Fibroblast of skin of back (primary cell): ENCODE measurements at places on chromosomes 5 and 9.
A peak's percentile ranks its signal among the peaks of the same experiment; 100 is the strongest.

GRCh38 chr9:125989090-125989501, 241.9 kb downstream of the PBX3 start:
- no peak for DNase-seq

GRCh38 chr9:93357649-93358048, 93.8 kb upstream of the FAM120A start:
- DNase-seq, result no peak

- no peak for DNase-seq
Measured at GRCh38 chr9:112286926-112287325, 46.5 kb downstream of the PTBP3 start.

- DNase-seq, result no peak
Measured at GRCh38 chr9:131500377-131500776, 2.3 kb upstream of the POMT1 start.

GRCh38 chr9:109588415-109588814, 90.3 kb upstream of the PTPN3 start:
- no peak for DNase-seq

- DNase-seq, result peak; percentile 68
Measured at GRCh38 chr9:68500457-68501381, 40.0 kb downstream of the TMEM252 start.

DNA sequence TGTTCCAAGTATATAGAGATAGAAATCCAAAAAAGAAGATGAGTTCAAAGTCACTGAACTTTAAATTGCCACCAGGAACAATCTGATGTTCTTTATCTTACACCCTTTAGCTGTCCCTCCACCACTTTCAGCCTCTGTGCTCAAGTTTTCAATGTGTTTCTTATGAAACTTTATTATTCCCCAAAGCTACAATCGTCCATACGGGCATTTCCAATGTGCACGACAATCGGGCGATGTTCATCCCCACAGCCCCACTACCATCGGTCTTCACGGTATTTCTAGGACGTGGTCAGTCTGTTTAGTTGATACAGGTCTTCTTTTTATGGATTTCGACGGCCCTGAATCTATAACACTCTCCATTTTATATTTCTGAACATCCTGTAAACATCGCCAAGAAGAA, 238.7 kb upstream of the DAP start:
- no peak for DNase-seq

GRCh38 chr5:126641387-126641786, 40.6 kb downstream of the PHAX start:
- no peak for DNase-seq

- DNase-seq, result peak; percentile 80
Measured at GRCh38 chr5:176611435-176611834, 1.5 kb upstream of the GPRIN1 start.

- DNase-seq, result no peak
Measured at GRCh38 chr5:39495227-39495626, 70.4 kb upstream of the DAB2 start.

- DNase-seq, result no peak
Measured at GRCh38 chr9:33147416-33148169, 19.5 kb downstream of the B4GALT1 start.

- peak; percentile 51 for DNase-seq
Measured at GRCh38 chr9:97615439-97616072, 17.6 kb downstream of the TSTD2 start.

DNA sequence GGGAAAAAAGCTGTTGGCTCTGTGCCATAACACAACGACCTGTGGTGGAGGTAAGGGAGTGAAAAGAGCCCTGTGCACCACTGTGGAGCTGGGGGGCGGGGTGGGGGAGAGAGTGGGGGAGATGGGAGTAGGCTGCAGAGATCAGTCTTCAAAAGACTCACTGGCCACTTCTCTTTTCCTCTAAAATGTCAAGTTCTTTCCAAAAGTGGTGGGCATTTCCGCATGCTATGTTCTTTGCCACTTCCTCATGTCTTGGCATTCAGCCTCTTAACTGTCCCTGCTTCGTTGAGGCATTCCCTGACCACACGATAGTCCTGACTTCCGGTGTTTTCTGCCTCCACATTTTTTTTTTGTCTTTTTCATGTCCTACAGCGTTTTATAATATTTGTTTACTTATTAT, 2.4 kb upstream of the PPP2R2B start:
- no peak for DNase-seq

GRCh38 chr5:158700231-158701006, 399.3 kb downstream of the EBF1 start:
- peak; percentile 75 for DNase-seq

DNA sequence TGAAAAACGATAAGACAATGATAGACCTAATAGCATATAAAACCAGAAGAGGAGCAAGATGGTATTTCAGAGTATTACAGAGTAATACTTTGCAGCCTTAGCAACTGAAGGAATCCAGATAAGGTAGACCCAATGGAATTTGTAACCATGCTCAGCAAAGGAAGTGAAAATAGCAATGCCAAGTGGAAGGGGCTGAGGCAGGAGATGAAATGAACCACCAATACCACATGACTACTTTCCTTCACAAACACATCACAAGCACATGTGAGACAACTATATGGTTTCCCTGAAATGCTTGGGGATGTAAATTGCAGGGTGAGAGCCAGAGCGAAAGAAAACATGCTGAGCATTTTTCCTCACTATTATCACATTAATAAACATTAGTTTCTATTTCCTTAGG, 79.8 kb upstream of the MELK start:
- peak; percentile 32 for DNase-seq
